ENCODE measurements at places on chromosomes 4 and X.

GRCh38 chr4:56821381-56822243 lies at the start of gene SPINK2:
Gene SPINK2, minus strand, starts transcription at chr4:56821701. Its CDS starts 39 bp downstream, at chr4:56821662.
- peak; percentile 63 for DNase-seq

DNA sequence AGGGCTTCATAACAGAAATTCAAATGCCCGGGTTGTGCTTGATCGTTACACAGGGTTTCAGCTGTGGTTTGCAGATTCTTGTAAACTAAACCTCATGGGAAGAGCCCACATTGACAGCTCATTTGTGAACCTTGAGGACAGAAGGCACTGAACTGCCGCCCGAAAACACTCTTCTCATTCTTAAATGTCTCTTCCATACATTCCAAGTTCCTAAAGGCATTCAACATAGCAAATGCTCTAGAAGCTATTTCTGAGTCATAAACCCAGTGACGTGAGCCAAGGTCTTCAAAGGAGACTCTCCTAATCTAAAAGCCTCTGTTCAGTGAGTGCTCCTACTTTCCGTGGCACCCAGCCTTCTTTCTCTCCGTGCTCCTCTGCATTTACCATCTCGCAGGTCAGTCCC lies 737.8 kb upstream of the FRG1 start:
- no peak for DNase-seq

GRCh38 chr4:85452058-85452731 lies 22.8 kb upstream of the ARHGAP24 start:
- DNase-seq, result no peak

DNA sequence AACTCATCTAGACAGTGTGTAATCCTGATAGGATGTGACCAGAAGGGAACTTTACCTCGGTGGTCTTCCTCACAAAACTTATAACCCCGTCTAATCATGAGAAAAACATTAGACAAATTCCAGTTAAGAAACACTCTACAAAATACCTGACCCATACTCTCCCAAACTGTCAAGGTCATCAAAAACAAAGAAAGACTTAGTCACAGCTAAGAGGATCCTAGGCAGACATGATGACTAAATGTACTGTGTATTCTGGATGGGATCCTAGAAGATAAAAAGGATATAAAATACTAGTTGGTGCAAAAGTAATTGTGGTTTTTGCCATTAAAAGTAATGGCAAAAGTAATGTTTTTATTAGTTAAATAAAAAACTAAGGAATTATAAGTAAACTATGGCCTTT lies 81.6 kb downstream of the DTHD1 start:
- DNase-seq, result no peak

GRCh38 chrX:39899856-39900776 lies 197.6 kb downstream of the BCOR start:
- no peak for DNase-seq

- no peak for DNase-seq
Measured at GRCh38 chrX:70439016-70439415, 5.6 kb upstream of the DLG3 start.

DNA sequence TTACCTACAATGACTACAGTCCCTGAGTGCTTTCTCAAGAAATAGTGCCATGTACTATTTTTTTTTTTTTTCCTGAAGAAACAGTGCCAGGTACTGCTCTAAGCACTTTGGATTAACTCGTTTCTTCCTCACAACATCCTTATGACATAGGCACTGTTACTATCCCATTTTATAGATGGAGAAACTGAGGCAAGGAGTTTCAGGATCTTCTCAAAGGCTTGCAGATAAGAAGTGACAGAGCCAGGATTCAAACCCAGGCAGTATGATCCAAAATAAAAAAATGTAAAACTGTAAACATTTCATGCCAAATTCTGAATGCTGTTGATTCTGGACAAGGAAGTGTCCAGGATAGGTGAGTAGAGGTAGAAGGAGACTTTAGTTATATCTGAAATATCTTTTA lies 1.1 kb downstream of the FANCB start:
- DNase-seq, result no peak

- DNase-seq, result no peak
Measured at GRCh38 chr4:139514382-139515059, 41.5 kb downstream of the SETD7 start.

DNA sequence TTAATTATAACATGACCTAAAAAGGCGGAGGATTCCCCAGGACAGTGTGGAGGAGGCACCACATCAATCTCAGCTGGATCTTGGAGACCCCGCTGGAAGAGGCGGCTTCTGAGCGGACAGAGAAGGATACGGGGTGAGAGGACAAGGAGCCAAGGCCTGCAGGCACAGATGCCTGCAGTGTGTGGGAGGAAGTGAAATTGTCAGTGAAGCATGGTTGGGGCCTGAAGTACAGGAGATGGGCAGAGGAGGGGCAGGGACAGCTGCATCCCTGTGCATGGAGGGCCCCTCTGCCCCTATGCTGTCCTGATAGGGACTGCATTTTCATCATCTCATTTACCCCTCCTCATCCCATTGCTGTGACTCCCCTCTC lies 1.7 kb upstream of the SLC2A9 start:
- DNase-seq, result no peak

DNA sequence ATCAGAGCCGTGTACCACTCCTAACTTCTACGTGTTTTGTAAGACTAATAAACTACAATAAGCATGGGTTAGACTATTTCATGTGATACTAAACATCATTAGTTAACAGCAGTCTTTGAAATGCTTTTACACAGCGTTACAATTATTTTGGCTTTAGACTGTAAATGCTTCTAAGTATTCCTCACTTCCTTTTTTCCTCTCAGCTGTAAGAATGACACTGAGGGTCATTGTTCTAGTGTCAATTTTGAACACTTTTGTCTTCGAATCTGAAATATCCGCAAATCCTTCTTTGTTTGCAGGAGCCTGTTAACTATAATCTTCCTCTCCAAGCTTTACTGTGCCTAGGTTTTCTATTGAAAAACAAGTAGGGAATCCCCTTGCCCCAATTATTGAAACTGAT lies 1.5 kb downstream of the ABCE1 start:
- no peak for DNase-seq

DNA sequence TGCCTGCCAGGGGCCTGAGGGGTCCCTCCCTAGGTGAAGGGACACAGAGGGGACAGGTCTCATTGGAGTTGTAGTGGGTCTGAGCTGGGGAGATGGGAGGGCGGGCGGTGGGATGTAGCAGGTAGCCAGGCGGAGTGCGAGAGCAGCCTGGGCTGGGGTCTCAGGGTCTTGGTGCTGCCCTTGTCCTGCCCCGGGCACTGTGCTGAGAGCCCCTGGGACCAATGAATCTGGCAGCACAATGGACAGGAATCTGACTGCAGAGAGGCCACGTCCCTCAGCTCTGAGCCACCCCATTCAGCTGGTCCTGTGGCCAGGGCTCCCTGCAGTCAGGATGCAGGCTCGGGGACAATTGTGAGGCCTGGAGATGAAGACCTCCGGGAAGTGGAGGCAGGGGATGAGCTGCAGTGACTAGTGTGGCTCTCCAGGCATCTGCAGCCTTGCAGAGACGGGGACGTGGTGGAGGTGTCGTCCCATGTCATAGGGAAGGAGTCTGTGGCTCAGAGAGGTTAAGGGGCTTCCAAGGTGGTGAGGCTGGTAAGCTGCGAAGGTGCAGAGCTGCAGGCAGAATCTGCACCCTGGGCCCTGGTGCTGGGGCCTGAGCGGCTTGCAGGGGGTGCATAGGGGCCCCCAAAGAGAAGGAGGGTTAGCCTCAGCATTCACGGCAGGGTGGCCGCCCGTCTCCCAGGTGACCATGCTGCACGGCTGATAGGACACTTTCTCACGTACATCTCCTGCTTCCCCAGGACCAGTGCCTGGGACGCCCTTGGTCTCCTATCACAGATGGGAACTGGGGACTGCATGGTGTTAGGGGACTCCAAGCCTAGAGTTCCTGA lies 20.6 kb downstream of the NSG1 start:
- no peak for DNase-seq

All from central memory CD4-positive, alpha-beta T cell (primary cell).